Thymus (tissue), 14 donors: ENCODE measurements at places on chromosomes 3 and 15.

DNA sequence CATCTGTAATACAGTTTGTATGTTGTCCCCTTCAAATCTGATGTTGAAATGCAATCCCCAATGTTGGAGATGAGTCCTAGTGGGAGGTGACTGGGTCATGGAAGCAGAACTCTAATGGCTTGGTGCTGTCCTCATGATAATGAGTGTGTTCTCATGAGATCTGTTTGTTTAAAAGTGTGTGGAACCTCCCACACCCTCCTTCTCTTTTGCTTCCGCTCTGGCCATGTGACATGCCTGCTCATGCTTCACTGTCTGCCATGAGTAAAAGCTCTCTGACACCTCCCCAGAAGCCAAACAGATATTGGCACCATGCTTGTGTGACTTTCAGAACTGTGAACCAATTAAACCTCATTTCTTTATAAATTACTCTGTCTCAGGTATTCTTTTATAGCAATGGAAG lies 794.0 kb upstream of the CFAP20DC start:
- H3K4me3 ChIP-seq, result no peak overlapping the region
- no peaks in the 10 kb centered on the region for H3K27me3 ChIP-seq
- peaks cover 15% of the 10 kb centered on the region for H3K4me1 ChIP-seq
- DNase-seq, result no peak
- H3K27ac ChIP-seq, result no peak overlapping the region

- DNase-seq, result no peak
- H3K36me3 ChIP-seq, result peaks cover 37% of the 10 kb centered on the region
- H3K27me3 ChIP-seq, result no peaks in the 10 kb centered on the region
- H3K4me1 ChIP-seq, result no peaks in the 10 kb centered on the region
- no peak overlapping the region for H3K4me3 ChIP-seq
These were observed 33.1 kb downstream of the ZNF592 start for GRCh38 chr15:84781495-84781894.

DNA sequence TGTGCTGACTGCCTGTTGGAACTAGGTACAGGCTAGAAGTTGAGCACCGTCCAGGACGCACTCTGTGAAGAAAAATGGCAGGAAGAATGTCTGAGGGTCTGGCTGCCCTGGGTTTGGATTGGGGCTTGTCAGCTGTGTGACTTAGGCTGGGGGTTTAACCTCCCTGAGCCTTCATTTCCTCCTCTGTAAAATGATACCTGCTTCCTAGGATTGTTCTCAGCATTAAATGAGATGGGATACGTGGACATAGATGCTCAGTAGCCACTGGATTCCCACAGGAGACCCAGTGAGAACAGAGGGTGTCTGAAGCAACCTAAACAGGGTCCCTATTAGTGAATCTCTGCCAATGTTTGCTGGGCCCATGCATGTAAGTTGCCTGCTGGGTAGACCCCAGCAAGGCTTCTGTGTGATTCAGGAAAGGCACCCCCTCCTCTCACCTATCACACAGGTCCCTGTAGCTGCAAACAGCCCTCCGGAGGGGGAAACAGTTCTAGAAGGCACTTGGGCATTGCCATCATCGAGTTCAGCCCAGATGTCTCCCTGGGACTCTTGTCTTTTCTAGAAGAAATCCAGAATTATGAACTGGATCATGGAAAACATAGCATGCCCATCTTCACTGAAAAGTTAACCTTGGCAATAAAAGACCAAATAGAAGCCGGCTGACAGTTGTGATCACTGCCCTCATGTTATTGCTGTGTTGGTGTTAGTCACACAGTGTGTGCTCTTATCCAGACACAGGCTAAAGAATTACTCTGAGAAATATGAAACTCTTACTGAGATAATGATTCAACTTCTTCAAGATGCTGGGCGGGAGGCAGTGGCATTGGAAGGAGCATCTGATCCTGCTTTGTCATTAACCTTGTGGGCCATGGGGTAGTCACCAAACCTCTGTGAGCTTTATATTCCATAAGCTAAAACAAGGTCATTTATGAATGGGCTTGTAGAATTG lies 64.5 kb downstream of the SMAD6 start:
- H3K4me3 ChIP-seq, result no peak overlapping the region
- no peaks in the 10 kb centered on the region for H3K36me3 ChIP-seq
- H3K27me3 ChIP-seq, result no peaks in the 10 kb centered on the region
- peaks cover 13% of the 10 kb centered on the region for H3K4me1 ChIP-seq
- H3K27ac ChIP-seq, result no peak overlapping the region

DNA sequence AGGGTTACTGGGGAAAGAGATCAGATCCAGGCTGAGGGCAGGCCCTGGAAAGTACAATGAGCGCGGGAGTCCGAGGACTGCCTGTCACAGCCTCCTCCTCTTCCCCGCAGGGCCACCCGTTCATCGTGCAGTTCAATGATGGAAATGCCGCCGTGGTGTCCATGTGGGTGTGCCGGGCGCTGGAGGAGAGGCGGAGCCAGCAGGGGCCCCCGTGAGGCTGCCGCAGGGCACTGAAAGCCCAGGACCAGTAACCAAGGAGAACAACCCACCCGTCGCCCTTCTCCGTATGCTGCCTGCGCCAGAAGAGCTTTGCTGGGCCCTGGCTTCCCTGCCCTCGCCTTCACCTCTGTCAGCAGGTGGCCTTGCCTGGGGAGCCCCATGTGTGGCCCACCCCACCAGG lies 18.8 kb upstream of the SKOR1 start:
- no peaks in the 10 kb centered on the region for H3K27me3 ChIP-seq
- peaks cover 23% of the 10 kb centered on the region for H3K36me3 ChIP-seq
- DNase-seq, result no peak
- H3K27ac ChIP-seq, result no peak overlapping the region
- peaks cover 5% of the 10 kb centered on the region for H3K4me1 ChIP-seq

DNA sequence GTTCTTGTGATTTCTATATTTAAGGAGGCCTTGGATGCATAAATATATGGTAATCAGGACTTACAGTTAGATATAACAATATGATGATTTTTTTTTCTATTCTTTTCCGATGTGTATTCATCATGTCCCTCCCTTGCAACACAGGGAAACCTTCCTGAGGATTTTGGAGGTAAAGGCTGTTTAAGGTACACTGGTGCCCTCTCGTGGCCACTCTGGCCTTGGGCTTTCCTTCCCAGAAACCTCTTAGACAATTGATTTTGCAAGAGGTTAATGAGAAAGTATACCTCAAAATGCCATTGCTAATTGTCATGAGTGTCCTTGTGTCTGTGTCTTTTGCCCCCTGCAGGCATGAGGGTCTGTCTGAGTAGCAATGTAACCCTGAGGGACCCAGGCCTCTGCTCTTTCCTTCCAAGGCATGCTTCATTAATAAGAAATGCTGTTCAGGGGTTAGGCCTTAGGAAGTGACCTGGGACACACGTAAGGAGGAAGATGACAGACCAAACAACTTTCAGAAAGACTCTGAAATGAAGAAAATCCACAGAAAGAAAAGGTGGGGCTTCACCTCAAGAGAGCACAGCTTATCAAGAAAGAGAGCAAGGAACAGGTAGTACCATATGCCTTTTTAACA lies 70.3 kb upstream of the PPP2R3A start:
- H3K27ac ChIP-seq, result no peak overlapping the region
- no peaks in the 10 kb centered on the region for H3K4me1 ChIP-seq
- no peaks in the 10 kb centered on the region for H3K36me3 ChIP-seq
- DNase-seq, result peak; percentile 22
- no peak overlapping the region for H3K4me3 ChIP-seq

DNA sequence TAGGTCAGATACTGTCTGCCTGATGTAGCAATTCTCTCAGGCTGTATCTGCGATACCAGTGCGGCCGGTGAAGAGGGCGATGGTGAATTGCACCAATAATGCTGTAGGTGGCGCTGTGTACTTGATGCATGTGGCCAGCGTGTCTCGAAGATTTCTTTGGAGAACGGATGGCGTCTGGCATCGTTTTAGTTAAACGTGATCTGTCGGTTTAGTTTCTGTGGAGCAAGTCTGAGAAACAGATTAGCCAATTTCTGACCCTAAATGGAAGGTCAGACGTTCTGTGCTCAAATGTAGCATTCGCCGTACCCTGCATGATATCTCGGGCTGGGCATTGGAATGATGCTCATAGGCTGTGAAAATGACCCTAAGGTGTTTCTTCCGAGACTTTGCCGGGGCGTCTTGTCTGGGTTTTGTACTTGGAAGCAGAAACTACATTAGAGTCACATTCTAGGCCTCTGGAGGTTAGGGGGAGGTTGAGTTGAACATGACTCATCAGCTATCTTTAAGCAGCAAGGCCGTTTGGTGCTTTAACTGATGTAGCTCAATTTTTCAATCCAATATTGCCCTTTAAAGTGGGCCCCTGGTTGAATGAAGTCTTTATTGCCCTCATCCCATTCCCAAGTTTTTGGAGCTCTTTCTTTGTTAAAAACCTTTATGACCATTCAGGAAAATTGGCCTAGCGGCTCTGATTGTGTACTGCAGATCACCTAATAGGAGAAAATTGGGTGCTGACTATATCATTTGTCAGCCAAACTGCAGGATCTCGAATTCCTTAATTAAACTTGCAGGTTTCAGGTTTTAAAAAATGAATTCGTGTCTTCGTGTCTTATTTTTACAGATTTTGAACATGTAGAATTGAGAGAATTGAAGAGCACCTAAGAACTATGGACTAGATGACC lies 80.0 kb downstream of the SQOR start:
- H3K36me3 ChIP-seq, result no peaks in the 10 kb centered on the region
- H3K27me3 ChIP-seq, result no peaks in the 10 kb centered on the region
- no peak overlapping the region for H3K4me3 ChIP-seq
- DNase-seq, result no peak
- no peak overlapping the region for H3K27ac ChIP-seq

DNA sequence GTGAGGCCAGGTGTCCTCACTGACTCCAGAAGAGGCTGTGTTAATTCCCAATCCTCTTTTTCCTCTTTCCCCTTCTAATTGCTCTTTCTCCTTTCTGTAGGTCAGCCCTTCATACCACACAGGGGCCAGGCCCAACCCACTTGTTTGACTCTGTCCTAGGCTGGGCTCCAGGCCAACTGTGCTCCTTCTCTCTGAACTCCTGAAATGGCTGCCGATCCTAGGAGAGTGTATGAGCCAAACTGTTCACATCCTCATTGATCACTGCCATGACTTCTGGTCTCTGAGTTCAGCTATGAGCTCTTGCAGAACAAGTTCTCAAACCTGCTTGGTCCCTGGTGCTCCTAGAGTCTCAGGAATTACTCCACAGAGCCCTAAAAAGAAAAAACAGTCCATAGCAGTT lies 145.1 kb downstream of the VGLL4 start:
- no peak overlapping the region for H3K4me3 ChIP-seq
- H3K27me3 ChIP-seq, result no peaks in the 10 kb centered on the region
- DNase-seq, result no peak
- no peaks in the 10 kb centered on the region for H3K36me3 ChIP-seq
- peaks cover 3% of the 10 kb centered on the region for H3K4me1 ChIP-seq
- no peak overlapping the region for H3K27ac ChIP-seq

- peaks cover 30% of the 10 kb centered on the region for H3K36me3 ChIP-seq
- peaks cover 2% of the 10 kb centered on the region for H3K4me1 ChIP-seq
- no peak overlapping the region for H3K4me3 ChIP-seq
- DNase-seq, result no peak
- no peaks in the 10 kb centered on the region for H3K27me3 ChIP-seq
- H3K27ac ChIP-seq, result no peak overlapping the region
These were observed 21.5 kb downstream of the LARS2 start for GRCh38 chr3:45409921-45410320.

GRCh38 chr3:125186800-125187598 lies 25.5 kb downstream of the SLC12A8 start:
- no peak overlapping the region for H3K4me3 ChIP-seq
- no peak overlapping the region for H3K27ac ChIP-seq
- H3K4me1 ChIP-seq, result peaks cover 9% of the 10 kb centered on the region
- H3K27me3 ChIP-seq, result no peaks in the 10 kb centered on the region

DNA sequence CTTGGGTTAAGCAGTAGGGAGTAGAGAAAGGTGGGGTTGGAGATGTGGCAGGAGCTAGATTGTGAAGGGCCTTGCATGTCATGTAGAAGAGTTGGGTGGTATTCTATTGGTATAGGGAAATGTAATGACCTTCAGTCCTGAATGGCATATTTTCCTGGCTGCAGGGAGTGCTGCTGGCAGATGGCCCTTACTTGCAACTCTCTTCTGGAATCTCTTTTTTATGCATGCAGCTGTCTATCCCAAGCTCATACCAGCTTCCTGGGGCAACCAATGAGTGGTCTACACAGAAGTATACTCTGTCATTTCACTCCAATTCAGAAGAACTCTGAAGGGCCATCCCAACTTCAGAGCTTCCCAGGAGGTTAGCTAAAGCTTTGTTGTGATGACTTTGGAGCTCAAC lies 144.7 kb upstream of the ANKRD28 start:
- H3K4me1 ChIP-seq, result no peaks in the 10 kb centered on the region
- H3K36me3 ChIP-seq, result no peaks in the 10 kb centered on the region

- H3K4me3 ChIP-seq, result no peak overlapping the region
- no peaks in the 10 kb centered on the region for H3K4me1 ChIP-seq
- H3K27ac ChIP-seq, result no peak overlapping the region
These were observed 21.7 kb downstream of the KIF7 start for GRCh38 chr15:89633585-89633984.

DNA sequence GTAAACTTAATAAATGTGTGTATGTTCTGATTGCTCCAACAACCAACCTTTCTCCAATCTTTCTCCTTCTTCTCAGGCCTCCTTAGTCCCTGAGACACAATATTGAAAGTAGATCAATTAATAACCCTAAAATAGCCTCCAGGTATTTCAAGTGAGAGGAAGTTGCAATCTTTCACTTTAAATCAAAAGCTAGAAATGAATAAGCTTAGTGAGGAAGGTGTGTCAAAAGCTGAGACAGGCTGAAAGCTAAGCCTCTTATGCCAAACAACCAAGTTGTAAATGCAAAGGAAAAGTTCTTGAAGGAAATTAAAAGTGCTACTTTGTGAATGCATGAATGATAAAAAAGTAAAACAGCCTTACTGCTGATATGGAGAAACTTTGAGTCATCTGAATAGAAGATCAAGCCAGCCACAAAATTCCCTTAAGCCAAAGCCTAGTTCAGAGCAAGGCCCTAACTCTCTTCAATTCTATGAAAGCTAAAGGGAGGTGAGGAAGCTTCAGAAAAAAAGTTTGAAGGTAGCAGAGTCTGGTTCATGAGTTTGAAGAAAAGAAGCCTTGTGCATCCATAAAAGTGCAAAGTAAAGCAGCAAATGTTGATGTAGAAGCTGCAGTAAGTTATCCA lies 38.6 kb downstream of the CCDC80 start:
- no peak for DNase-seq
- no peak overlapping the region for H3K27ac ChIP-seq
- no peak overlapping the region for H3K4me3 ChIP-seq
- no peaks in the 10 kb centered on the region for H3K4me1 ChIP-seq
- H3K36me3 ChIP-seq, result no peaks in the 10 kb centered on the region
- no peaks in the 10 kb centered on the region for H3K27me3 ChIP-seq

GRCh38 chr3:18444595-18445400 lies 19.7 kb upstream of the SATB1 start:
- no peaks in the 10 kb centered on the region for H3K4me1 ChIP-seq
- H3K27ac ChIP-seq, result peak overlapping the region; percentile 99
- peak overlapping the region; percentile 95 for H3K4me3 ChIP-seq
- no peaks in the 10 kb centered on the region for H3K27me3 ChIP-seq

DNA sequence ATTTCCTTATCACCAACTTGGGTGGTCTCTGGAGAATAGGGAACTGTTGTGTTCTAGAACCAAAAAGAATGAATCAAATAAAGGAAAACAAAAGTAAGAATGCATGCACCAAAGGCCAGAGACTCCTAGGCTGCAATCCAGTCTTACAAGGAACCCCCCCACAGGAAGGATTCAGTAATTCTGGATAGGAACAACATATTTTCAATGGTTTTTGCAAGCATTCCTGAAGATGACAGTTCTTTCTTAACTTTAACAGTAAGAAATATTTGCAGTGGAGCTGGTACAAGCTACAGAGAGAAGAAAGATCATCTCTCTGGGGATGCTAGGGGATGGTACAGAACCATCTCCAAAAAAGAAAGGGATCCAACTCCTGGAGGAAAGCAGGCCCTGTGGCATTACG lies 116.2 kb upstream of the CHRM5 start:
- no peaks in the 10 kb centered on the region for H3K27me3 ChIP-seq
- H3K36me3 ChIP-seq, result no peaks in the 10 kb centered on the region
- H3K4me1 ChIP-seq, result no peaks in the 10 kb centered on the region
- no peak overlapping the region for H3K4me3 ChIP-seq
